Endothelial cell (in vitro differentiated cells): ENCODE measurements at places on chromosomes 5 and 9.

DNA sequence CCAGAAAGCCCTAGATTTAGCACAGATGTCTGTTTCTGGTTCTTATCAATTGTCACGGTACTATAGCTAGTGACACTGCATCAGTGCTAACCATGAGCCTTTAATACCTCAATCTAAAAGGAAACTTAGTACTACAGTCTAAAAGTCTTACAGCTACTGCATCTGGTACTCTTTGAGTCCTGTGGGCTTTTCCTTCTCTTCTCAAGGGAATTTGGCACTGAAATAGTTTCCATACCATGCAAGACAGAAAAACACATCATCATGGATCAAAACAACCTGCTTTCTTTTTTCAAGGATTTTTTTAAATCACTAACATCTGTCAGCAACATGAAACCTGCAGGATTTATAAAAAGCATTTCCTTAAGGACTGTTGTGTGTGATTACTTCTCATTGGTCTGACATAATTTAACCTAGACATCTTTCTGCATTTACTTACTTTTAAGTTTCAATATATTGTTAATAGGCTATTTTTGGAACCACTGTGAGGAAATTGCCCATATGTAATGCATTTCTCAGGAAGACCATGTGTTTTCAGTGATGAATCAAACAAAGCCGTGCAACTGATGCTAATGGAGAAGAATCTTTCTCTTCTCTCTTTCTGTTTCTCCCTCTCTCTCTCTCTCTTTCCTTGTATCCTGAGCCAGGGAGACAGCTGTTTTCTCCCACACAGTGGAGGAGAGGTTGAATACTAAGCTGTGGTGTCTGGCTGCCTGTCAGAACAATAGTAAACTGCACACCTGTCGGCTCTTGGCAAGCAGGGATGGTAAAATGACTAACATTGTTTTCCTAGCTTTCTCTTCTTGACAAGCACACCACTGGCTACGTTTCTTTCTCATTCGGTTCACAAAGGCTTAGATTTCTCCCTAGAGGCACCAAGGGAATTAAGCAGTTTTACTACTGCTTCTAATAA lies 273.4 kb downstream of the CSNK1G3 start:
- H3K27me3 ChIP-seq, result no peaks in the 10 kb centered on the region
- no peak for DNase-seq
- H3K36me3 ChIP-seq, result peaks cover 6% of the 10 kb centered on the region

DNA sequence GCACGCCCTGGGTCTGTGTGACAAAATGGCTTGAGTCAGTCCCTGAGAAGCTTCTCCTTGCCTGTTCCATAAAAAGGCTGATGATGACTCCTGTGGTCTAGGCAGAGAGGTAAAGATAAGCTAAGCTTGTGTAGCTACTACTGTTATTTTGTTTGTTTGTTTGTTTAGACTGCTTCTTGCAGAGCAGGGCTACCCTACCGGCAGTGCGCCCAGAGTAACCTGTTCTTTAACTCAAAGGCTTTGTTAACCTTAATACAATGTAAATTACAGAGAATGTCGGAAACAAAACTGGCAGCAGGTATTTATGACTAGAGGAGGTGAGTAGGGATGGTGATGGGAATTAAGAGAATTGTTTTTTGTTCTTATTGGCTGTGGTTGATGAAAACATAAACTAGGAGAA lies 87.6 kb downstream of the F2RL2 start:
- H3K27ac ChIP-seq, result no peak overlapping the region
- H3K4me3 ChIP-seq, result no peak overlapping the region
- H3K4me1 ChIP-seq, result peaks cover 11% of the 10 kb centered on the region
- H3K36me3 ChIP-seq, result no peaks in the 10 kb centered on the region
- DNase-seq, result no peak

GRCh38 chr5:1104327-1105006 lies 7.4 kb downstream of the SLC12A7 start:
- H3K27ac ChIP-seq, result no peak overlapping the region
- no peak overlapping the region for H3K4me3 ChIP-seq
- peaks cover 10% of the 10 kb centered on the region for H3K4me1 ChIP-seq
- DNase-seq, result no peak
- H3K36me3 ChIP-seq, result peaks cover 5% of the 10 kb centered on the region
- peaks cover 10% of the 10 kb centered on the region for H3K27me3 ChIP-seq

- no peaks in the 10 kb centered on the region for H3K36me3 ChIP-seq
- DNase-seq, result no peak
- no peak overlapping the region for H3K4me3 ChIP-seq
- no peaks in the 10 kb centered on the region for H3K27me3 ChIP-seq
- peak overlapping the region; percentile 43 for H3K27ac ChIP-seq
Measured at GRCh38 chr5:33808699-33809098, 83.1 kb downstream of the ADAMTS12 start.

DNA sequence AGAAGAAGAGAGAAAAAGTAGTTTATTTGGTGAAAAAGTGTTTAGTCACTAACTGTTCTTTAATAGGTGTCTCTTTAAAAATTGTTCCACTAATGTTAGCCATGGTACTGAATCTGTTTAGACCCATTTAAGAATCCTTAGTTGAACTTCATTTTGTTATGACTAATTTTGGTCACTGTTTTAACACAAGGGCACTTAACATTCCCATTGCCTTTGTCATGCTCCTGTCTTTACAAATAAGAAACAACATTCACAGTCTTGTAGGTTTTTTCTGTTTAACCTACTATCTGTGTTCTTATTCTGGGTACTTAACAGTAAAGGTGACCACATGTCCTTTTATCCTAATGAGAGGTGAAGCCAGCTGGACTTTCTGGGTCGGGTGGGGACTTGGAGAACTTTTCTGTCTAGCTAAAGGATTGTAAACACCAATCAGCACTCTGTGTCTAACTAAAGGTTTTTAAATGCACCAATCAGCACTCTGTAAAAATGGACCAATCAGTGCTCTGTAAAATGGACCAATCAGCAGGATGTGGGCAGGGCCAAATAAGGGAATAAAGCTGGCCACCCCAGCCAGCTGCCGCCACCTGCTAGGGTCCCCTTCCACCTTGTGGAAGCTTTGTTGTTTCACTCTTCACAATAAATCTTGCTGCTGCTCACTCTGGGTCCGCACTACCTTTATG lies 116.7 kb downstream of the WDR70 start:
- H3K4me3 ChIP-seq, result peak overlapping the region; percentile 45
- no peak for DNase-seq
- no peak overlapping the region for H3K27ac ChIP-seq
- peaks cover 9% of the 10 kb centered on the region for H3K36me3 ChIP-seq
- H3K27me3 ChIP-seq, result peaks cover 2% of the 10 kb centered on the region

- peaks cover 5% of the 10 kb centered on the region for H3K4me1 ChIP-seq
- H3K36me3 ChIP-seq, result no peaks in the 10 kb centered on the region
- no peak overlapping the region for H3K27ac ChIP-seq
- DNase-seq, result no peak
- H3K27me3 ChIP-seq, result peaks cover 2% of the 10 kb centered on the region
Measured at GRCh38 chr5:76867038-76867437, 17.2 kb downstream of the S100Z start.

GRCh38 chr5:180598797-180599589 lies 7.7 kb upstream of the SCGB3A1 start:
- H3K27me3 ChIP-seq, result peaks cover 13% of the 10 kb centered on the region
- H3K4me3 ChIP-seq, result no peak overlapping the region
- H3K36me3 ChIP-seq, result peaks cover 7% of the 10 kb centered on the region
- no peak overlapping the region for H3K27ac ChIP-seq
- no peak for DNase-seq

- no peak overlapping the region for H3K4me3 ChIP-seq
- no peak overlapping the region for H3K27ac ChIP-seq
- no peaks in the 10 kb centered on the region for H3K36me3 ChIP-seq
- DNase-seq, result no peak
Measured at GRCh38 chr5:56440871-56441740, 208.0 kb upstream of the ANKRD55 start.

DNA sequence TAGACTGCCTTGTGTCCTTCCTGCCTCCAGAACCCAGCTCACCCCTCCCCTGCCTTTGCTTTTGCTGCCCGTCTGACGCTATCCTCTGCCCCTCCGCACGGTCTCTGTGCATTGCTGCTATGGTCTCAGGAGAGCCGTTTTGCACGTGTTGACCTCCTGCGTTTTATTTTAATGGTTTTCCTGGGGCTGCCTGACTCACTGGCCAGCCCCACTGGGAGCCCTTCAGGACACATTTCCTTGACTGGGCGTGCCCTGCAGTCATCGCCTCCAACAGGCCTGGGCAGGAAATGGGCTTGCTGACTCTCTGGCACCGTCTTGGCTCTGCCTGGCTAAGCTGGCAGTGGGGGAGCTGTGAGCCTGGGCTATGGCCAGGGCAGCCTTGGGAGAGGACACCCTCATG lies 17.9 kb upstream of the ASS1 start:
- peaks cover 12% of the 10 kb centered on the region for H3K27me3 ChIP-seq
- H3K36me3 ChIP-seq, result peaks cover 4% of the 10 kb centered on the region
- no peak overlapping the region for H3K4me3 ChIP-seq
- no peak for DNase-seq
- H3K27ac ChIP-seq, result no peak overlapping the region
